ENCODE measurements at places on chromosomes 16 and 17.
A peak's percentile ranks its signal among the peaks of the same experiment; 100 is the strongest.

DNA sequence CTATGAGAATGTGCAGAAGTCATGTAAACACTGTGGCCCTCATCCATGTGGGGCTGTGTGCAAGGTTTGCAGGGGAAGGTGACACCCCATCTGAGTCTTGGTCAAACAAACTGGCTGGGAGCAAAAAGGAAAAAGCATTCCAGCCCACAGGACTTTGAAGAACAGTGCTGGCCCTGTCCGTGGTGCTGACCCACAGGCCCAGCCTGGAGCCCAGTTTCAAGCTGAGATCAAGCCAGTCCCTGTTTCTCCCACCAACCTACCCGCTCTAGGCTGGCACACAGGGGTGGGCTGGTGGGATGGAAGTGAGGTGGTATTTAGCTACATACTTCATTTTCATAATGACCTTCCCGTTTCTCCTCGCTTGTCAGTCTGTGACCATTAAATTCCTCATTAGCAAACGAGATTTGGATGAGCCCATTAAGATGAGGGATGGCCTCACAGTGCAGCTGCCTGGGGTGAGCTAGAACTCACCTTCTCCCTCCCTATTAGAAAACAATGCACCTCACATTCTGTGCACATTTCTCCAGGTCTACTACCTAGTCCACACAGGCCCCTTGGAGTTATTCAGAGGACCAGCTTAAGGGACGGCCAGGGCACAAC lies 12.6 kb upstream of the RPL38 start:
- peak; percentile 48 for DNase-seq

DNA sequence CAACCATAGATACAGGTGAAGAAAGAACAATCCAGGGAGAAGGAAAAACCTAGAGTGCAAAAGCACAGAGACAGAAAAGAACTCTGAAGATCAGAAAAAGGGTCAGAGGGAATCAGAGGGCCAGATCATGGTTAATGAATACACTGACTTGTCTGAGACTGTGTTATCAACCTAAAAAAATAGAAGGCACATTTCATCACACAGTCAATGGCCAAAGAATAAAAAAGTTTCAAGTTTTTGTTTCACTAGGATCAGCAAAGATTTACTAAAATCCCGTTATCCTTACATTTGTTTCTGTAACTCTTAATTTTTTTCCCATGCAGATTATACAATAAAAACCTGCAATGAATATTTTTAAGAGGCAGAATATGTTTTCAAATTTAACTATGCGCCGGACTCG lies 38.5 kb downstream of the CNOT1 start:
- DNase-seq: no peak

GRCh38 chr16:9176547-9177418 lies 85.3 kb downstream of the HAPSTR1 start:
- no peak for DNase-seq

- no peak for DNase-seq
Measured at GRCh38 chr17:81196505-81197408, 26.0 kb downstream of the CEP131 start.

DNA sequence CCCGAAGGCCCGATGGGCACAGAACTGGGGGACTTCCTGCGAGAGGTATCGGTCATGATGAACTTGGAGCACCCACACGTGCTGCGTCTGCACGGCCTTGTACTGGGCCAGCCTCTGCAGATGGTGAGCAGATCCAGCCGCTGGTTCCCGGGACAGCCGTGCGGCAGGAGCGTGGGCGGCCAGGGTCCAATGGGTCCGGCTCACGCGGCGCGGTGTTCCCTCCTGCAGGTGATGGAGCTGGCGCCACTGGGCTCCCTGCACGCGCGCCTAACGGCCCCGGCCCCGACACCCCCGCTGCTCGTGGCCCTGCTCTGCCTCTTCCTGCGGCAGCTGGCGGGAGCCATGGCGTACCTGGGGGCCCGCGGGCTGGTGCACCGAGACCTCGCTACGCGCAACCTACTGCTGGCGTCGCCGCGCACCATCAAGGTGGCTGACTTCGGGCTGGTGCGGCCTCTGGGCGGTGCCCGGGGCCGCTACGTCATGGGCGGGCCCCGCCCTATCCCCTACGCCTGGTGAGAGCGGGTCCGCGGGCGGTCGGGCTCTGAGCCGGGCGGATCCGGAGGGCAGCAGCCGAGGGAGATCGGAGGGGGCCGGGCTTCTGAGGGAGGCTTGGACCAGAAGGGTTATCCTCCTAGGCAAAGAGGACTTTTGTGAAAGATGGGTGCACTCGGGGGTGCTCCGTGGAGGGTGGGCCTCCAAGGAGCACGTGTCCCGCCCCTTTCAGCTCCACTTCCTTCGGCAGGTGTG lies 3.0 kb downstream of the TNK1 start:
- DNase-seq: peak; percentile 13

DNA sequence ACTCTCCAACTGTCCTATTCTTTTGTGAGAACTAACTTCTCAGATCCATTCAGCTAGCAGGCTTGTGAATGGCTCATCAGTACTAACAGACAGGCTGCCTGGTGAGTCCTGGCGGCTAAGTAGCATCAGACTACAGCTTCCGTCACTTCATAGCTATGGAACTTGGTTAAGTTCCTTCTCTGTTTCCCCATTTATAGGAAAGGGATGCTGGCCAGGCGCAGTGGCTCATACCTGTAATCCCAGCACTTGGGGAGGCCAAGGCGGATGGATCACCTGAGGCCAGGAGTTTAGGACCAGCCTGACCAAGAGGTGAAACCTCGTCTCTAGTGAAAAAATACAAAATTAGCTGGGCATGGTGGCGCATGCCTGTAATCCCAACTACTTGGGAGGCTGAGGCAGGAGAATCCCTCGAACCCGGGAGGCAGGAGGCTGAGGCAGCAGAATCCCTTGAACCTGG lies 49.9 kb upstream of the TANGO6 start:
- DNase-seq: no peak

GRCh38 chr17:39761861-39762496 lies 24.2 kb downstream of the GRB7 start:
- no peak for DNase-seq

DNA sequence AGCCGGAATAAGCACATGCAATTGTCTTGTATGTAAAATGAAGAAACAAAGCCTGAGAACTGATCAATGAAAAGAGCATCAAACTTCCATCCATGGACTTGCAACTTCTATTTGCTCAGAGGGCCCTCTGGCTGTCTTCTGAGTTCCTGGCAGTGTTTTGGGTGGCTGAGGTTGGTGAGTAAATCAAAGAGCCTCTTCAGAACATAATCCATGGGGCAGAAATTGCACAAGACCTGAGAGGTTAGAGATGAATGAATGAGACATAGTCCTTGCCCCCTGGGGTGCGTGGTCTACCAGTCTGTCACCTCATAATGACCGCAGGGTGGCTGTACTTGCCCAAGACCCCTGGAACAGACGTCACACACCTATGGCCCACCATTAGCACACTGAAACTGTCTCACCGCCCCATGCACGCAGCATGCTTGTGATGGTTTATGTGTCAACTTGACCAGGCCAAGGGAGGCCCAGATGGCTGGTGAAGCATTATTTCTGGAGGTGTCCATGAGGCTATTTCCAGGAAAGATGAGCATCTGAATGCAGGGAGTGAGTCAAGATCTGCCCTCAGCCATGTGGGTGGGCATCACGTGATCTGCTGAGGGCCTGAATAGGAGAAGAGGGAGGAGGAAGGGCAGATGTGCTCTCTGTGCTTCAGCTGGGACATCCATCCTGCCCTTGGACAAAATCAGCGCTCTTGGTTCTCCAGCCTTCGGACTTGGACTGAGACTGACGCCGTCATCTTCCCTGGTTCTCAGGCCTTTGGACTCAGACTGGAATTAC lies 8.3 kb downstream of the PIK3R6 start:
- DNase-seq: no peak
